ENCODE measurements at places on chromosomes 3 and 15. TPM values are rescaled to one million over a fixed set of nuclear protein-coding genes. Genes with fewer than 3 reads are reported as not detected.

VEPH1 gene
- total RNA-seq = 91.0 TPM

ACP3 gene
- 0.99 TPM for total RNA-seq

SUSD5 gene
- total RNA-seq = 2.5 TPM

TIGIT gene
- not detected for total RNA-seq

AQP9 gene
- not detected for total RNA-seq

CASR gene
- total RNA-seq = not detected

GOLGA8J gene
- total RNA-seq = not detected

TPRG1 gene
- 0.17 TPM for total RNA-seq

CORO2B gene
- total RNA-seq = 42.5 TPM

XCR1 gene
- total RNA-seq = not detected

DNAH12 gene
- total RNA-seq = under 0.01 TPM

AHSG gene
- not detected for total RNA-seq

HRG gene
- total RNA-seq = not detected

HYAL1 gene
- total RNA-seq = 6.1 TPM

SNAP23 gene
- total RNA-seq = 76.9 TPM

P2RY12 gene
- total RNA-seq = 0.29 TPM
